ENCODE measurements at places on chromosomes 6 and 20.

GRCh38 chr20:49635866-49636265, 67.9 kb upstream of the PTGIS start:
- DNase-seq: no peak

GRCh38 chr6:27472182-27472616, 706 bp downstream of the ZNF184 start:
- DNase-seq: peak; percentile 29

DNA sequence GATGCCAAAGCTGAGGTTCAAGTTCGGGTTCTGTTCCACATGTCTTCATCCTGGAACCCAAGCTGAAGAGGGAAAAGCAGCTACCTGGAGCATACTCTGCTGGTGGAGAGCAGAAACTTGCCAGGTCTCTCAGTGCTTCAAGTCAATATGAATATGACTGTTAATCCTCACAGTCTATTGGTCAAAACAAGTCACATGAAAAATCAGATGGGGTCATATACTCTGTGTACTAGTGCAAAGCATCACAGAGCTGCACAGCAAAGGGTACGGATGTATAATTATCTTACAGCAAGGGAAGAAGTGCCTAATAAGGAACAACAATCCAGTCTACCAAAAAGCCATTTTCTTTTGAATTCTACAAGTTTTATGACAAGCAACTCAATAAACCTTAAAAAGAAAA, 11.6 kb downstream of the NCOA7 start:
- DNase-seq: no peak

GRCh38 chr6:146358431-146359046, 185.1 kb upstream of the RAB32 start:
- DNase-seq: no peak

DNA sequence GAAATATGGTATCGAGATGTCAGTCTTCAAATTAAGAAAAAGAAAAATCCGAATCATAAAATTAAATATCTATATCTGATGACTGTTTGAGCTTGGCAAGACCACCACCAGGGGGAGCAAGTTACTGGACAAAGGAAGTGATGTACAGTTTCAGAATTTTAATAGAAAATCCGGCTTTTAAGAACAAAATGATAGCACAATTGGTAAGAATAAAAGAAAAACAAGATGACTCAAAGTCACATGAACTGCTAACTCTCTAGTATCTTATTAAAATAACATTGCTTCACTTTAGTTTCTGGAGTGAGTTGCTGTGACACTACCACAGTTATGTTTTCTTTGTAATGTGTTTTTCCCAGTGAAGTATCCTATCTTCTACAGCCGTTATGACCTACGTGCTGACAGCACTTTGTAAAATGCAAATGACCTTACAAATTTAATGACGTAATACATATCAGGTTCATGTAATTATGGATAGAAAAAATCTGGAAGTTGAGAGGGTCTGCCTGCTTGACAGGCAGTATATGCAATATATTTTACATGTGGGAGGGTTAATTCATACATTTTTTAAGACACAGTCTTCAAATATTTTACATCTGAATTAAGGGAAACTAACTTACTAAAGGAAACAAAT, 405.3 kb upstream of the HS3ST5 start:
- DNase-seq: no peak

- no peak for DNase-seq
These were observed 243.7 kb upstream of the SOX4 start for GRCh38 chr6:21349834-21350233.

GRCh38 chr6:75196081-75196687, 9.7 kb downstream of the COL12A1 start:
- no peak for DNase-seq

GRCh38 chr6:160756021-160756420, 54.0 kb downstream of the PLG start:
- DNase-seq: no peak

GRCh38 chr20:61761453-61762166, 304.1 kb downstream of the TAF4 start:
- DNase-seq: no peak

DNA sequence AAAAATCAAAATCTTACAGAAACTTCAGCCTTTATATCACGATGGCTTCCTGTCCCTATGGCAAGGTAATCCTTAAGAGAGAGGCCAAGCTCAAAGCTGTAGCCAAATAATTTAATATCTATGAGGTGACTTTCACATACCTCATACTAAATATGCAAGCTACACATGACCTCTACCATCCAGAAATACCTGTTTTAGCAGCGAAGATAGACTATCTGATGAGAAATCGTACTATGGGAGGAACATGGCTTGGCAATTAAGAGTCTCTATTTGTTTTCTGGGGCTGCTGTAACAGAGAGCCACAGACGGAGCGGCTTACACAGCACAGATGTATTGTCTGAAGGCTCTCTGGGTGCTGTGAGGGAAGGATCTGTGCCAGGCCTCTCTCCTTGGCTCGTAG, 31.0 kb upstream of the SALL4 start:
- DNase-seq: no peak

DNA sequence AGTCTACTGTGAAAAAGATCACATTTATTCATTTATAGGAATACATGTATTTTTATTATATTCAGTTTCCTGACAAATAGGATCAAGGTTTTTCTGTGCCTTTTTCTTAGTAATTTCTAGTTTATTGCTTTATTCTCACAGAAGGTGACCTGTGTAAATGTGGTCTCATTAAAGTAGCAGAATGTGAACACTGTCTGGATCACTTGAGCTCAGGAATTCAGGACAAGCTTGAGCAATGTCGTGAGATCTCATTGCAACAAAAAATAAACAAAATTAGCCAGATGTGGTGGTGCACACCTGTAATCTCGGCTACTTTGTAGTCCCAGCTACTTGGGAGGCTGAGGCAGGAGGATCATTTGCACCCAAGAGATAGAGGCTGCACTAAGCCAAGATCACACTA, 516.7 kb downstream of the CDKAL1 start:
- DNase-seq: no peak

DNA sequence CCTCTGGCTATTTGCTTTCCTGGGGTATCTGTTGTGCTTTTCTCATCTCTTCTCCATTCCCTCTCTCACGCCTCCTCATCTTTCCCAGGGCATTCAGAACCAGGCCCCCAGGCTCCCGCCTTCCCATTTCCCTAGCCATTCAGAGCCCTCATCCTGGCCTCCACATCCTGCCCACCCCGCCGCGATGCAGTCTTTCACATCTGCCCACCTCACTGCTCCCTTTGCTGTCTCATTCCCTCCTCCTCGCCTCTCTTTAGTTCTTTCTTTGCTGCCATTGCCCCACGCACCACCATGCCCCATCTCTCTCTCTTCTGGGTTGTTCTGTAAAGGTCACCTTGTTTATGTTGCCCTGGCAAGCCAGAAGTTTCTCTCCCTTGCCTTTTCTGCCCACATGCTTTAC, 10.6 kb upstream of the AAR2 start:
- DNase-seq: no peak

DNA sequence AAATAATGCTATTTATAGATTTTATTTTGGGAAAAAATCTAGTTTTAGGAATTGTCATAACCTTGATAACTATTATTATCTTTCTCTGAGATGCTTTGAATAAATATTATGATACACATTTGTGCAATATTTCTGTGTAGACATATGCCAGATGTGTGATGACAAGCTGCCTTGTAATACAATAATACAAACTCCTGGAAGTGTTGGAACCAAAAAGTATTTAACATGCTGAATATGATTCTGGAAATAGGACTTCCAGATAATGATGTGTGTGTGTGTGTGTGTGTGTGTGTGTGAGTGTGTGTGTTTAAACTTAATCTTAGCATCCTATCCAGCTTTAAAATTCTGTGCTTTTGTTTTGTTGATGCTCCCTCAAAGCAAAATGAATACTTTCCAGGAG, 233.6 kb downstream of the ADGRB3 start:
- no peak for DNase-seq

DNA sequence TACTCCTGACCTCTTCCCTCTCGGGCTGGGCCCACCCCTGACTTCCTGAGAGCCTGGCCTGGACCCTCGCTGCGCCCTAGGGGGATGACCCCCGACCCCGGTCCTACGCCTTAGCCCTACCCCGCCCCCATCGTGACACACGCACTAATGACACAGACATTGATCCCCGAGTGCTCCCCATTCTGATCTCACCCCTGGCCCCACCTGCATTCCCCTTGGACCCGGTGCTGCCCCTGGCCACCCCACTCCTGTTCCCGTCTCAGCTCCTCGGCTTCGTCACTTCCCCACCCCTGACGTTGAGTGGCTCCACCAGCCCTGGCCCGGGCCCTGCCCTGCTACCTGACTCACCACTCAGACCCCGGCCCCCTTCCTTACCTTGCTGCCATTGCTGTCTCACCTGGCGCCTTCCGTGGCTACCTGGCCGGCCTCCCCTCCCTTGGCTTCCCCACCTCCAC, 12.1 kb downstream of the RBCK1 start:
- DNase-seq: no peak

GRCh38 chr6:30700340-30700739, 9.6 kb upstream of the NRM start:
- no peak for DNase-seq

DNA sequence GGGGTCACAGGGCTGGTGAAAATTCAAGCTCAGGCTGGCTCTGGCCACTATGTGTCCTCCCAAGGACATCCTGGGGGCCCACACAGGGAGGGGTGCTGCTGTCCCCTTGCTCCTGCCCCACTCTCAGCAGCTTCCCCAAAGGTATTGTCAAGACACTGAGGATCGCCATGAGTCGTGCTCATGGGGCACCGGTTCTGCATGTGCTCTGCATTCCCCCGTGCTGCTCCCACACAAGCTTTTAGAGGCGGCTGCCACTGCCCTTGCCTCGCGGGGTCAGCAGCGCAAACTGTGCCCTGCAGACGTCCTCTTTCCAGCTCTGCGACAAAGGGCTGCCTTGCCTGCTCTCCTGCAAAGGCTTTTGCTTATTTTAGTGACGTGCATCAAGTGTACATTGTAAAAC, 179.8 kb downstream of the ERMARD start:
- no peak for DNase-seq

GRCh38 chr6:18500921-18501662, 113.9 kb downstream of the RNF144B start:
- no peak for DNase-seq
